Stimulated activated CD8-positive, alpha-beta memory T cell treated with anti-CD3 and anti-CD28 coated beads, Interleukin-4, amount 100 ng/mL, for 1 hour (primary cell): ENCODE measurements at places on chromosomes 2 and 18.

GRCh38 chr2:6995391-6996097, 78.3 kb downstream of the RNF144A start:
- no peak for DNase-seq

GRCh38 chr2:212477571-212477970, 61.0 kb downstream of the ERBB4 start:
- no peak for DNase-seq

- no peak for DNase-seq
Measured at GRCh38 chr2:176125772-176126054, 3.2 kb downstream of the HOXD9 start.

DNA sequence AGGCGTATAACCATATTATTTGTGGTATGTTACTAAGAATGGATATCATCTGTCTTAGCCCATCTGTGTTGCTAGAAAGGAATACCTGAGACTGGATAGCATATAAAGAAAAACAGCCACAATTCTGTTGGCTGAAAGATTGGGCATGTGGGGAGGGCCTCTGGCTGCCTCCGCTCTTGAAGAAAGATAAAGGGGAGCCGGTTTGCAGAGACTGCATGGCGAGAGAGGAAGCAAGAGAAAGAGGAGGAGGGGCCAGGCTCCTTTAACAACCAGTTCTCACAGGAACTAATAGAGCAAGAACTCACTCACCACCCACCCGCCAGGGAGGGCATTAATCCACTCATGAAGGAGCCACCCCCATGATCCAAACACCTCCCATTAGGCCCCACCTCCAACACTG, 29.2 kb upstream of the UXS1 start:
- DNase-seq: no peak

DNA sequence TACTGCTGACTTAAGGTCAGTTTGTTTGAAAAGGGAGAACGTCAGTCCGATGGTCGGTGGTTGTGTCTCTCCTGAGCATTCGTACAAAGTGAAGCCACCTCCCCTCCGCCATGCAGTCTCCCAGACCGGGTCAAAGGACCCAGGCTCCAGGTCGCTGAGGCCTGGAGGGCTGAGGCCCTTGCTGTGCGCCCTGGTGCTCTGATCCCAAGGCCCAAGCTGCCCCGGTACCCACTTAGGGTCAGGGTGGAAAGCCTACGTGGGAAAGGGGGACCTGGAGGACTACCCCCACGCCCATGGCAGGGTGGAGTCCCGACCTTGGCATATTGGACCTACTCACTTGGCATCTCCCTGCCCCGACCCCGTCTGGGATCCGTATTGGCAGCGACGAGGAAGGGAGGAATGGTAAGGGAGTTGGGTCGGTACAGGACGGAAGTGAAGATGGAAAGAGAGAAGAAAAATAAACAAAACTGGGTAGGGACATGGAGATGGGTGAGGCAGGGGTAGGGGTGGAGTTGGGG, 8.0 kb upstream of the SIX3 start:
- no peak for DNase-seq

DNA sequence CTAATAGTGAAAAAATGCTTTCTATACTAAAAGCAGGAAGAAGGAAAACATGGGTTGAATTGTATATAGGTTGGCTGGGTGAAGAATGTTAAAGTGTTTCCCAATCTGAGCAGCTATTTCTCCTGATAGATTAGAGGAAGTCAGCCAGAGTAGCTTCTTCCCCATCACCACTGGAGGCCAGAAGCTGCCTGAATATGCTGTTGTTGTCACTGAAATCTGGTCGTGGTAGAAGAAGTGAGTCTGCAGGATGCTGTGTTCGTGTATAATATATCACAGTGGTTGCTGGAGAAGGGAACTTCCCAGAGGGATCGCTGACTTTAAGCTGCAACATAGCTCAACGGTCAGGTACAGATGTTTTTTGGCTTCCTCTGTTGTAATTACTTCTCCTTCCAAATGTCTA, 247.5 kb upstream of the LRATD1 start:
- DNase-seq: no peak

DNA sequence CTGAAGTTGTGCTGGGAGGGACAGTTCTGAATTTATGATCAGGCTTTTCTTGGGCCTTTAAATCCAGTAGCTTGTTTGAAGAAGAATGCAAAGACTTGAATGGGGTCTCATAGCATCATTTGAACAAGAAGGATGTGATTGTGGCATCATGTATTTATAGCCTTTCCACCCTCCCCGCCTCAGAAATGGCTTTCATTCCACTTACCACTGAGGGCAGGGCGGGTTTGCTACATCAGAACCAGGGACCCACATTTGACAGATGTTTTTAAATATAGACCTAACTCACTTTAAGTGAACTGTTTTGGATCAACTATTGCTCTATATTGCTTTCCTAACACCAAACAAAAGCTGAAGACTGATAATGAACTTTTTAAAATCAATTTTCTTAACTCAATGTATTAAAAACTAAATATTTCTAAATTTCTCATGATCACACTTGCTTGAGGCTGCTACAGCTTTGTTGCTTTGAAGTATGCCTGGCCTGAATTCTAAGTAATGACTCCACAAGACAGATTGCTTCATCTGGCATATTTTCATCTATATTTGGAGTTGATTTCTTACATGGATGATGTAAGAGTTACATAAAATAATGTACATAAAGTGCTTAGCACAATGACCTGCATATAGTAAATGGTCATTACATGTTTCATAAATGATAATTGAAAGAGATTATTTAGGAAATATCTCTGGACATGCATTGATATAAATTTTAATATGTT, 1552.9 kb upstream of the SLC39A10 start:
- no peak for DNase-seq

DNA sequence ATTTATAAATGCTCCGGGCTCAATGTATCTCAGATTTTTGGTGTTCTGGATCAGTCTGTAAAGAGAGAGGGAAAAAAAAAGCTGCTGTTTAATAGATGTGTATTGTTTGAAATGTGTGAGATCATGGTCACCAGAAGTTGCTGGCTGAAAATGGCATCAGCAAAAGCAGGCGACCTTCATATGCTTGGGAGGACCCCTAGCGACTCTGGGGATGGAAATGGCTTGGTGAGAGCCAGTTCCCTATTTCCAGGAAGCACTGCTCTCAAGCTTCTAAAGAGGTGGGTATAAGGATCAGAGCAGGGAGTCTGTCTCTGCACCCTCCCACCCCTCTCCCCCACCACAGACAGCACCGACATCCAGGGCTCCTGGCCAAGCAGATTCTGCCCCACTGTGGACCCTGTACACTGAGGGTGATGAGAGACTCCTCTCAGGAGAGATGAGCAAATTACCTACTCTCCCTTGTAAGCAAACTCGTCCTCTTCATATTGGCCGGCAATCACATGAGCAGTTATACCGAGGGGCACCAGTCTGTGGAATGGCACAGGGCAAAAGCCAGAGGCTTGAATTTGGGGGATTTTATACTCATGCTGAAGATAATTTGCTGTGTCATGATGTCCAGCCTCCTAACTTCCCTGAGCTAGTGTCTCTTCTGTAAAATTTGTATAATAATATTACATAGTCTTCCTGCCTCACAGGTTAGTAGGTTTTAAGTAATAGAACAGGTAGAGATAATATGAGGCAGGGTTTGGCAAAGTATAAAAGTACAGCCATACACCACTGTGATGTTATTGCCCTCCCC, 29.6 kb downstream of the LHCGR start:
- no peak for DNase-seq

GRCh38 chr2:71615767-71616730, 162.7 kb downstream of the DYSF start:
- no peak for DNase-seq

GRCh38 chr2:75666911-75667310, 20.3 kb downstream of the MRPL19 start:
- DNase-seq: no peak

GRCh38 chr18:5057386-5058348, 139.4 kb downstream of the AKAIN1 start:
- DNase-seq: no peak

DNA sequence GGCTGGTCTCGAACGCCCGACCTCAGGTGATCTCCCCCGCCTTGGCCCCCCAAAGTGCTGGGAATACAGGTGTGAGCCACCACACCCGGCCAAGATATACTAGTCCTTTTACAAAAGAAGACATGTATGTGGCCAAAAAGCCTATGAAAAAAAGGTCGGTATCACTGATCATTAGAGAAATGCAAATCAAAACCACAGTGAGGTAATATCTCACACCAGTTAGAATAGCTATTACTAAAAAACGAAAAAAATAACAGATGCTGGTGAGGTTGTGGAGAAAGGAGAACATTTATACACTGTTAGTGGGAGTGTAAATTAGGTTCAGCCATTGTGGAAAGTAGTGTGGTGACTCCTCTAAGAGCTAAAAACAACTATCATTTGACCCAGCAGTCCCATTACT, 26.4 kb downstream of the KLHL23 start:
- DNase-seq: no peak

GRCh38 chr18:3186678-3187658, 32.8 kb downstream of the MYOM1 start:
- no peak for DNase-seq

GRCh38 chr2:239149501-239149900, 251.3 kb downstream of the HDAC4 start:
- no peak for DNase-seq

DNA sequence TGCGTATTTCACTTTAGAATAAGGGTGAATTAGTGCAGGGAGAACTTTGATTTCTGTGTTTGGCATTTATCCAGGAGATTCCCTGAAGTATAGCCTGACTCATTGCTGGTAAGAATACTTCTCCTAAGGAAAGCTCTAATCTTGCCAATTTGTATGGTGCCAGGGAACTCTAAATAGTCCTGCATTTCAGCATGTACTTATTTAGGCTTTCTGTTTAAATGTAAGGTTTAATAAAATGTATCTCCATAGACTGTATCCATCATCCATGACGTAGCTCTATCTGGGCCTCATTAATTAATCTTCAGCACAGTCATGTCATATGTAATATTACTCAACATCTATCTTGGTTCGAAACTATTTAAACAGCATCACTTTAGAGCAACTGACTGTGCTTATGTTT, 127.7 kb downstream of the DOK6 start:
- no peak for DNase-seq

DNA sequence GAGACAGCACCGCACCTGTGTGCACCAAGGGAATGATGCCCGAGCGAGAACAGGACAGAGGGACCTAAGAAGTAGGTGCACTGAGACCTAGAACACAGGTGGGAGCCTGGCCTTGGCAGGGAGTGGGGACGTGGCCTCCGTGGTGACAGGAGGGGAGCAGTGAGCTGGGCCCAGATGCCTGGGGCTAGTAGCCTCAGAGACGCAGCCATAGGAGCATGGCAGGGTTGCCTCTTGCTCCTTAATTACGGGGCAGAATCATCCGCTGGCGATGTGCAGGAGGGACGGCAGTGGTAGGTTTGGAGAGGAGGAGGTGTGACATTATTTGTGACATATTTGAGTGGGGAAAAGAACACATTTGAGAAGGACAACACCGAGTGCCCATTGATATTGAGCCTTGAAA, 57.0 kb upstream of the HPCAL1 start:
- DNase-seq: no peak

- no peak for DNase-seq
Measured at GRCh38 chr2:56217106-56217505, 33.3 kb downstream of the CCDC85A start.

GRCh38 chr2:210577263-210578071, 21.1 kb downstream of the CPS1 start:
- DNase-seq: no peak

DNA sequence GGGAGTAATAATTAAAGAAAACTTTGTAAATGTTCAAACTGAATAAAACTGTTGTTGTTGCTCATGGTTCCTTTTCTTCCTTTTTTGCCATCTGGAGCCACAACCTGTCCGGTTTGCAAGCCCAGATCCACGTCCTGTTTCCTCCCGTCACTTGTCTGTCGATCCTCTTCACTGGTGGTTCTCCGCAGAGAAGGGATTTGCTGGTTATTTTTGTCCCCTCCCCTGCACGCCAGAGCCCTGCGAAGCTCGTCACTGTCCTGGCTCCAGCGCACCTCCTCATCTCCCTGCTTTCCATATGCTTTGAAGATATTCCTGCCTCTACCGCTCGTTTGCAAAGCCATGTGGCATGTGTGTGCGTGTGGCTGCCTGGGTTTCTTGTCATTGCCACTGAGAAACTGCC, 461.4 kb downstream of the RNF144A start:
- DNase-seq: no peak

- DNase-seq: no peak
Measured at GRCh38 chr2:142395291-142395690, 264.5 kb upstream of the LRP1B start.

- no peak for DNase-seq
Measured at GRCh38 chr2:105910497-105911238, 166.0 kb downstream of the NCK2 start.

DNA sequence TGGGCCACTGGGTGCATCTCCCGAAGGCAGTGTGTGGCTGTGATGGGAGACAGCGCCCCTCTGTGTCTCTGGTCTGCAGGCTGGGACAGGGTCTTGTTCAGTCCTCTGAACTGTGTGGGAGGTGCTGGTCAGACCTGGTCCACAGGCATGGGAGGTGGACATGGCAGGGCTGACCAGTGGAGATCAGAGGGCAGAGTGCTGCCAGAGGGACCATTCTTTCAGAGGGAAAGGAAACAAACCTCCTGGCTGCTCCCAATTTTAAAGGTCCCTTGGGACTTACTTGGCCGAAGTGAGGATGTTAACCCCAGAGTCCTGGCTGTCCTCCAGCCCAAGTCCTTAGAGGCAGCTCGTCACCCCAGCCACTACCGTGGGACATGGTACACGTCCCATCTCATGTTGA, 4.0 kb downstream of the CAPN13 start:
- no peak for DNase-seq

GRCh38 chr2:113705982-113706523, 50.4 kb downstream of the SLC35F5 start:
- no peak for DNase-seq
